ENCODE measurements at places on chromosomes 7 and 10.

GRCh38 chr10:22280078-22280477 is 36.1 kb upstream of the COMMD3 start:
- no peak for DNase-seq

GRCh38 chr10:117541405-117541908 is 1.1 kb upstream of the EMX2 start:
- no peak for DNase-seq

DNA sequence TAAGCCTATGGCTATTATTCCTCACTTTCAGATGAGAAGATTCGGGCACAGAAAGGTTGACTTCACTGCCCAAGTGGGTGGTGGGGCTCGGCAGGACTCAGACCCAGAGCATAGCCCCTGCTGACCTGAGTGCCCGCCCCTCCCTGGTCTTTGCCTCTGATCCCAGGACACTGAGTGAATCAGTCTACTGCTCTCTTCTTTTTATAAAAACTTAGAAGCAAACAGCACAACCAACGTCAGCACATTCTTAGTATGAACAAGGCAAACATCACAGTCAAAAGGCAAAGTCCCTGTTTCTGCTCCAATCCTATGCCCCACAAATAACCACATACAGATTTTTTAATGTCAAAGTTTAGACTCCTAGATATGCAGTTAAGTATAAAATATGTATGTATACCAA is 237.8 kb downstream of the ZMYND11 start:
- DNase-seq = peak; percentile 55

DNA sequence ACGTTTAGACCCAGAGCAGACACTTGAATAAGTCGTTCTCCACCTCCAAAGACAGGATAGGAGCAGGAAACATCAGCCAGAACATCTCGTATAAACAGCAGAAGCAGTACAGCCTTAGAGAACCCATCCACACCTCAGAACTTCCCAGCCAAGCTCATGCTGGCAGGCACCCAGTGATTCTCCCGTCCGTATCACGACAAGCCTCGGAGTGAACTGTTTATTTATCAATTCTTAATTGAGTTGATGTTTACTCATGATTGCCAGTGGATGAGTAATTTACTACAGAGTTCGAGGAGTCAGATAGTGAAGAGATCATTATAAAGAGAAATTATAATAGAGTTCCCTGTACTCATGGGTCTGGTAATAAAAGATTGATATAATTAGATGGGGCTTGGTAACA is 811.5 kb downstream of the LRMDA start:
- DNase-seq = no peak

- DNase-seq = no peak
Measured at GRCh38 chr10:114801411-114801813, 20.2 kb upstream of the FHIP2A start.

DNA sequence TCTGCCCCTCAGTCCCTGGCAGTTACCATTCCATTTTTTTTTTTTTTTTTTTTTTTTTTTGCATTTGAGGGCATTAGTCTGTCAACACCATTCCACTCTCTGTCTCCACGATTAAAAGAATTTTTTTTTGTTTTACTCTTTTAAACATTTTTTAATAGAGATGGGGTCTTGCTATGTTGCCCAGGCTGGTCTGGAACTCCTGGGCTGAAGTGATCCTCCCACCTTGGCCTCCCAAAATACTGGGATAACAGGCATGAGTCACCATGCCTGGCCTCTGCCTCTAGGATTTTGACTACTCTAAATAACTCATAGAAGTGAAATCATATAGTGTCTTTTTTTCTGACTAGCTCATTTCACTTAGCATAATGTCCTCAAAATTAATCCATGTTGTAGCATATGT is 16.5 kb upstream of the CLDN3 start:
- peak; percentile 3 for DNase-seq

DNA sequence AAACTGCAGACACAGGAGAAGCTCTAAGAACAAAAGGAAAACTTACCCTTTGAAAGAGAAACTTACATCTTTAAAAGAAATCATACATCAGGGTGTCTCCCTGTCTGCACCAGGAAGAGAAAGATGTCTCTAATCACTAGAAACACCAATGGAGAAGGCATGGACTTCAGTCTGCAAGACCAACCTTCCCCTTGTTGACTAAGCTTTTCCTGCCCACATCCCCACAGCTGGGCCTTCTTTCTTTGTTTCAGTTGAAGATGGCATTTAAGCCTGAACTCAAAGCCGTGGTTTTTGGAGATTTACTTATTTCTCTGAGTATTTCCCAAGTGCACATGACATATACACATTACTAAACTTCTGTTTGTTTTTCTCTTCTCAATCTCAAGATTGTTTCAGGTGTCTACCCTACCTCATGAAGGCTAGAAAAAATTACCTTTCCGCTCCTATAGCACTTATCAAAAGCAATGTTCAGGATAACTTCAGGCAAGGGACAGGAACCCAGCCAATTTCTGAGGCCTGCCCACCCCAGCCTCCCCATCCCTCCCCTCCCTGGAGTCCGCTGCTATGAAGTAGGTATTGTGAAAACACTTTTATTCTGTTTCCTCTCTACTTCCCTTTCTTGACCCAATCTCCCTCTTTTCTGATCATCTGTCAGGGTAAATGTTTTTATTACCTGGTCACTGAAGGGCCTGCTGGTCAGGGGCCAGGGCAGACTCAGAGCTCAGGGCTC is 2.8 kb upstream of the SLC29A3 start:
- DNase-seq = no peak

- DNase-seq = no peak
Measured at GRCh38 chr7:3309956-3310355, 8.9 kb downstream of the SDK1 start.

DNA sequence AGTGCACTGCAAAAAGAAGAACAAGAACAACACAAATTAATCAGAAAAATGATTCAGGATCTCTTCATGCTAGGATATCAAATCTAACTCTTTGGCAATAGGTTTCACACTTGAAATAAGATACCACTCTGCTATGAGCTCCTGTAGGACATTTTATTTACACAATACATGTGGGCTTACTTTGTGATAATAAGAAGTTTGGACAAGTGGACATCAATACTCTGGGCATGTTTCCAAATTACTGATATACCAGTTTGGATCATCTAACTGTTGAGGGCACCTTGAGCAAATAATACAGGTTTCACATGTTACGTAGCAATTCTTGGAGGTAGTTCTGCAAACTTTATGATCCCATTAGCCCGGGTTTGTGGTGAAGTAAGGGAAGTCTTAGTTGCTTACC is 59.8 kb downstream of the CPVL start:
- DNase-seq = no peak

- no peak for DNase-seq
Measured at GRCh38 chr10:109924087-109924486, 776 bp upstream of the XPNPEP1 start.

- DNase-seq = peak; percentile 57
Measured at GRCh38 chr7:34130558-34131295, 225.4 kb downstream of the BMPER start.

GRCh38 chr7:45122975-45123860 is 11.7 kb upstream of the TBRG4 start:
- DNase-seq = no peak

DNA sequence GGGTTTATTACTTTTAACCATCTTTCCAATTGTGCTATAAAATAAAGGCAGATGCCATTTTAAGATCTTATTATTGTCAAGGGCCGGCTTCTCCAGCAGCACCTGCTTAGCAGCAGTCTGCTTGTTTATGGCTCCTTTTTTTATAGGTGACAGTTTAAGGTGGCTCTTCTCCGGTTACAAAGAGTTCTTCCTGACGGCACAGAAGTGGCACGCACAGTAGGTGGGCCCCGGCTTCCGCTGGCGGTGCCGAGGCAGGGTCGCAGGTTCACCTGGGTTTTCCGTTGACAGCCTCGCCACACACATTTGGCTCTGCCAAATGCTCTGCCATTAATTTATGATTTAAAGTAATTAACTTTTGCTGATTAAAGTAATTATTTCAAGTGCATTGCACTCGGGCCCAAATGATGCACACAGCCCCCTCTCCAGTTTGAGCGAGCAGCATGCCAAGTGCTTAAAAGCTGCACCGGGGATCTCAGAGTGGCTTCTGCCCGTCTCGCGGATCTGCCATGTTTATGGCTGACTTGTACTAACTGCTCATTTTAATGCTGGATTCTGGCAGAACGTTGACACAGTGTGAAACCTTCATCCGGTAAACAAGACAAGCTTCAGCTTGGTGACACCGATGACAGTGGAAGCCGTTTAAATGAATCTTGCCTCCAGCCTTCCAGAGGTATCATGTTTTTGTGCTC is 355.1 kb upstream of the MKI67 start:
- DNase-seq = no peak

GRCh38 chr10:121033366-121033765 is 182.2 kb downstream of the WDR11 start:
- DNase-seq = no peak

DNA sequence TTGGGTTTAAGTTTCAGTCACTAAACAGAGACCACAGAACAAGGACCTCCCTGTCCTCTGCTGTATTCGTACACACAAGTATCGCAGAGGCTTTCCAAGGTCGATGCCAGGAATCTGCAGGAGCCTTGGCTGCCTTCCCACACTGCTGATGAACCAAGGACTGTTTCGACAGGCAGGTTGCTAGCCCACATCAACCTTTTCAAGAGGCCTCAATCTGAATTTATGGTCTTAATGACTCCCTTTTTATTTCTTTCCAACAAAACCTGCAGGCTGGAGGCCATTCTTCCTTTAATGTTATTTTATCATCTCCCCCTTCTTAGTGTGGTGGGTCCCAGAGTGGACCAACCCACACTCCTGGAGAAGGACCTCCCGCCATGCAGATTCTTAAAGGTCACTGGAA is 45.6 kb downstream of the JCAD start:
- no peak for DNase-seq

DNA sequence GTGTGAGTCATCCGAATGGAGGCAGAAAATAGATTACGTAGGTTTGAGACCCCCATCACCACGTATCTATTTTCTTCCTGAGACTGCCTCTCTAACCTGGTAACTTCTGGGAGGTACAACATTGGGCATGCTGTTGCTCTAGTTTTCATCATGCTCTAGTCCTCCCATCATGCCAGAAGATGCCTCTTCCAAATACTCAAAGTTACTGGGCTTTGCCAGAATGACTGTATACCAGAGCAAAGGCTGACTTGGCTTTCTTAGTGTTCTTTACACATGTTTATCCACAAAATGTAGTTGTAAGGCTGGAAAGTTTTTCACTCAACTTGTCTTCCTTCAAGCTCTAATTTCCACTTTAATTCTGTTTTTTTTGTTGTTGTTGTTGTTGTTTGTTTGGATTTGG is 370.5 kb downstream of the MDFIC start:
- DNase-seq = no peak

DNA sequence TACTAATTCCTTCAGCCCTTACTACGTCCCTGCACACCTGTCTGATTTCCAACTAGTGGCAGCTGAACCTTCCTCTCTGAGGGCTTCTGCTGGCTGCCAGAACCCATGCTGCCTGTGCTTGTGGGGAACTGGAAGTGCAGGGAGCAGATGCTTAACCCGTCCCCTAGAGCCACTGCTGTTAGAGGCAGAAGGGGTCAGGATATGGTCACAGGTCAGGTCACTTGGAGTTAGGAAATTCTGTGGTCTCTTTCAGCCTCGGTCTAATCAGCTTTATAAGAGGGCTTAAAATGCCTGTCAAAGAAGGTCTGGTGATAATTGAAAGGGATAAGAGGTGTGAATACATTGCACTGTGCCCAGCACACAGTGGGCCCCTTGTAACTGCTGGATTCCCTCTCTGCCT is 82.0 kb downstream of the PLPP4 start:
- DNase-seq = no peak

DNA sequence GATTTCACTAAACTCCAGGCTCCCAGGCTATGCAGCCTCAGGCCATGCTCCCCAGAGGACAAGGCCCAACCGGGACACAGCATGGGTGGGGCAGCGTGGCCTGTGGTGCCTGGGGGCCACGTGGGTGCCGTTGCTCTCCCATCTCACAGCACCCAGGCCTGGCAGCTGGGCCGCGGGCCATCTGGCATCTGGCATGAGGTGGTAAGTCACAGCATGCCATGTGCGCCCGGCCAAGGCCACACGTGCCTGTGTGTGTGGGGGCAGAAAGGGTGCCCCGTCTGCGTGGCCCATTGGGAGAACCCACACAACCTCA is 204.1 kb downstream of the EBF3 start:
- DNase-seq = no peak

GRCh38 chr7:37285706-37286453 is 162.8 kb downstream of the ELMO1 start:
- DNase-seq = no peak

GRCh38 chr7:98826811-98827231 is 43.0 kb downstream of the TMEM130 start:
- no peak for DNase-seq

DNA sequence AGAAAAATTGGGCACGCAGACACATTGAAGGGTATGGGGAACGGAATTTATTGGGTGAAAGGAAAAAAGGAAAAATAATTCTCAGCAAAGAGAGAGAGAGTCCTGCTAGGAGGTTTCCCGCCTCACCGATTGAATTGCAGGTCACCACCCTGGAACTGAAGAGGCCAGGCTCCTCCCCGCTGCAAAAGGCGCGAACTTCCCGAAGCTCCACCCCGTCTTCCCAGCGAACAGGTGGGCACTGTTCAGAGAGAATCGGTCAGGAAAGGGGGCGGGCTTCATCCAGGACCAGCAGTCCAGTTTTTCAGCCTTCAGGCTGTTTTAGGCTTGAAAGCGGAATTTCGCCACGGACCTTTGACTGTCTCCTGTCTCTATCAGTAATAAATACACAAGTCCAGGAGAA is 27.3 kb upstream of the CADPS2 start:
- no peak for DNase-seq

DNA sequence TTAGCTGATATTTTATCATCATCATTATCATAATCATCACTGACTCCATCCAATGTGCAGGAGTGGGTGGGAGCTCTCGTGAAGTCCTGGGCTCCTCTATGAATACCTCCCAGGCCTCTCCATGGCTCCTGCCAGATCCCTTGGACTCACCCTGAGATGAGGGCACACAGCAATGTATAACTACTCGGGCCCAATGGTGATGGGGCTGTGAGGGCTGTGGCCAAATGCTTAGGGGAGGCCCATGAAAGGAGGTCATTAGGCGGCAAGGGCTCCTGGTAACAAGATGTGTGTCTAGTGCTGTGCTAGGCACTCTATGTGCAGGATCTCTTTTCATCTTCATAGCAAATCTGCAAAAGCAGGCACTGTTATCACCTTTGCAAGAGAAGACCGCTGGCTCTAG is 270.9 kb downstream of the GLRX3 start:
- DNase-seq = no peak

DNA sequence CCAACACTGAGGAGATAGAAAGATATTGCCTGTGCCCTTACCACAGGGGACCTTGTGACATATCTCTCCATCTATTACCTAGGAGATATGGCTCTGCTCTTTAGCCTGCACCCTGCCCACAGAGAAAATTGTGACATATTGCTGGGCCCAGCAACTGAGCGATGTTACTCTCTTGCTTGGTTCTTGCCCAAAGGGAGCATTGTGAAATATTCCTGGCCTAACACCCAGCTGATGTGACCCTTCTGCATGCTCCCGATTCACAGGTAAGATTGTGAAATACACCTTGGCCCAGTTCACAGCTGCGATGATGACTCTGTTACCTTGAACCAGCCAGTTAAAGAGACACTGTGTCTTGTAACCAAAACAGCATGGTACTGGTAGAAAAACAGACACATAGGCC is 37.2 kb upstream of the ZNF107 start:
- DNase-seq = no peak

Measured in EH (cell line).